ENCODE measurements at places on chromosomes 4 and X. TPM values are rescaled to one million over a fixed set of nuclear protein-coding genes. Genes with fewer than 3 reads are reported as not detected.

GRCh38 chr4:174523025-174523693 lies 871 bp upstream of the HPGD start:
- no peak for DNase-seq

GRCh38 chrX:140132937-140133336 lies 167.6 kb upstream of the CXorf66 start:
- DNase-seq, result no peak

The FDCSP gene
- total RNA-seq, result not detected

DNA sequence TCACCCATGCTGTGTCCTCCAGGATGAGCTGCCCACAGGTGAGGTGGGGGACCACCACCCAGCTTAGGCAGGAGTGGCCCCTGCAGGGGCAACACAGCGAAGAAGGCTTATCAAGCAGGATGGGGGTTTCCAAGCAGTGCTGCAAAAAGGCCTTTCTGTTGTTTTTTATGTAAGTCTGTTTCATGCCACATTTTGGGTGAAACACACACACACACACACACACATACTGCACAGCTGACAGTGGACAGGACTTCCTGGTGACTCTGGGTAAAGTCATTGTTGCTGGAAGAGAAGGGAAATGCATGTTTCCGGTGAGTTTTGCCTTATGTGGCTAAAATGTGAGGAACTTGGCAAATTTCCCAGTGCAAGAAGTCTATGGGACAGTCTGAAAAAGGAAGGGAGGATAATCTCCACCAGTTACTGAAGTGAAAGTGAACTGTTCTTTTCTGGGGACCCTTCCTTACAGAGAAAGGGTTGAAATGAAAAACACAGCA lies 119.2 kb downstream of the IRF2 start:
- DNase-seq, result peak; percentile 8

DNA sequence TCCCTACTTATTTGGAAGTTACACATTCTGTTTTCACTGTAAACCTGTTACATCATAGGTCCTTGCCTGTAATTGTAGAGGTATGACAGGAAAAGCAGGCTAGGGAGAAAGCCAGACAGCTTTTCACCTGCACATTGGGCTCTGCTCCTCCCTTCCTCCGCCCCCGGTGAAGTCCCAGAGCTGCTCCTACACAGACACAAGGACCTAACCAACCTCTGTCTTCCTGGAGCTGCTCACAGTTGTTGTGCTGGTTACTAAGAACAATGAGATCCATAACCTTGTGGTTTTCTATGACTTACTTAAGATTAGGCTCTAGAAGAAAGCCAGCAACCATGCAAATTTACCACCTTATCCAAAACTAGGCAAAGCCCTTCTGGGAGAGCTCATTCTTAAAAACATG lies 40.0 kb downstream of the MOSPD2 start:
- DNase-seq, result no peak

DNA sequence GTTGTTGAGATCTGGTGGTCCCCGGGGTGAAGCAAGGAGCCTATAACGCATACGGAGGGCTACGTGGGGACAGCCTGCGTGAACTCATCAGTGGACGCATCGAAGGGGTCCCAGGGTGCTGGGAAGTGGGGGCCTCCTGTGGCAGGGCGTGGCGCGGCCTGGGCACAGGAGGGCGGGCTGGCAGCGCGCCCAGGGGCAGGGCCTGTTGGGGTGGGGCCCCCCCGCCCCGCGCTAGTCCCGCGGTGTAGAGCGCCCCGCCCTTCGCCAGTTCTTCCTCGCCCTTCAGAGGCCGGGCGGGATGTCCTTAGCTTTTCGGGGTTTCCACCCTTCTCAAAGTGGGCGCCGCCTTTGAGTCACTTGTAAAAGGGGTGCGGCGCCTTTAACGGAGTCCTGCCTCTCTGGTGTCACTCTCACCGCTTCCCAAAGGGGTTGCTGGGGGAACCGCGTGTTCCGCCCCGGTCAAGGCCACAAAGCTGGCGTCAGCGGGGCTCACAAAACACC lies 632 bp downstream of the PLP2 start:
- peak; percentile 45 for DNase-seq

The BRS3 gene
- not detected for total RNA-seq

DNA sequence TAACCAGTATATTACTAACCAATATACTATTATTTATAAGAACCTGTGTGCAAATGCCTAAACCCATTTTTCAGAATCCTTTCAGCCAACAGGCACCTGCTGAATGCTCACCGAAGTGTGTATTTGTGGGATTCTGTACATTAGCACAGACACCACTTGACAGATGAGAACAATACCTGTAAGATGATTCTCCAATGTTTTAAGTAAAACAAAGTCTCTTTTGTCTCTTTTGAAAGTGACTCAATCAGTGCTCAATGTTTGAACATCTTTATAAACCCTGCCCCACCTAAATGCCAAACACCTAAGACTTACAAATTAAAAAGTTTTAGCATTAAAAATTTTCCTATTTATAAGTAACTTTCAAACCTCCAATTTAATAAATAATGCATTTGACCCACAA lies 763 bp downstream of the ASB9 start:
- no peak for DNase-seq

The MAGEA1 gene
- not detected for total RNA-seq

DNA sequence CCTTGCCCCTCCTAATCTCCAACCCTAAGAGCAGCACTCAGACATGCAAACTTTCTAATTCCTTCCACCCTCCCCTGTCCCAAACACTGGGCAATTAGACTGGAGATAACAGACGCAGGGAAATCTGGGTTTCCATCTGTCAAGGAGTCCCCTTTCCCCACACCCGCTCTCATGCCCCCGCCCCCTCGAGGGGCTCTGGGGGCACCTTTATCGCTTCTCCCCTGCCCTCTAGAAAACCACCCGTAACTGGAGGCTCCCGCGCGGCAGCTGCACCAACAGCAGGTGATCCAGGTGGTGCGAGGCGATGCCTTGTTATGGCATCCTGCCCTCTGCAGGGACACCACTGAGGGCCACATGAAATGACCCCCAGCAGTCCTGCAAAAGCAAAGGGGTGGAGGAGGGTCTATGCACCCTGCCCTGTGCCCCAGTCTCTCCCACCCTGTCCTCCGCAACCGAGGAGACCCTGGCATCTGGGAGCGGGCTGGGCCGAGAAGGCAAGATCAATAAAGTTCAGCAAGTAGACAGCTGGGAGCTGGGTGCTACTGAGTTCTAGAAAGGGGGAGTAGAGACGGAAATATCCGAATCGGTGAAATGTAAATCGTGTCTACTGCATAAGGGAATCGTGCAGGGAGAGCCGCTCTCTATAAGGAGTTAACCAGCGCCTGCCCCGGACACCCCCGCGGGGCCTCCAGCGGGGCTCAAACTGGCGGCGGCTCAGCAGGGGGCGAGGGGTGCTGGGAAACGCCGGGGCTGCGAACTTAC lies 1.6 kb downstream of the KCTD8 start:
- peak; percentile 57 for DNase-seq

DNA sequence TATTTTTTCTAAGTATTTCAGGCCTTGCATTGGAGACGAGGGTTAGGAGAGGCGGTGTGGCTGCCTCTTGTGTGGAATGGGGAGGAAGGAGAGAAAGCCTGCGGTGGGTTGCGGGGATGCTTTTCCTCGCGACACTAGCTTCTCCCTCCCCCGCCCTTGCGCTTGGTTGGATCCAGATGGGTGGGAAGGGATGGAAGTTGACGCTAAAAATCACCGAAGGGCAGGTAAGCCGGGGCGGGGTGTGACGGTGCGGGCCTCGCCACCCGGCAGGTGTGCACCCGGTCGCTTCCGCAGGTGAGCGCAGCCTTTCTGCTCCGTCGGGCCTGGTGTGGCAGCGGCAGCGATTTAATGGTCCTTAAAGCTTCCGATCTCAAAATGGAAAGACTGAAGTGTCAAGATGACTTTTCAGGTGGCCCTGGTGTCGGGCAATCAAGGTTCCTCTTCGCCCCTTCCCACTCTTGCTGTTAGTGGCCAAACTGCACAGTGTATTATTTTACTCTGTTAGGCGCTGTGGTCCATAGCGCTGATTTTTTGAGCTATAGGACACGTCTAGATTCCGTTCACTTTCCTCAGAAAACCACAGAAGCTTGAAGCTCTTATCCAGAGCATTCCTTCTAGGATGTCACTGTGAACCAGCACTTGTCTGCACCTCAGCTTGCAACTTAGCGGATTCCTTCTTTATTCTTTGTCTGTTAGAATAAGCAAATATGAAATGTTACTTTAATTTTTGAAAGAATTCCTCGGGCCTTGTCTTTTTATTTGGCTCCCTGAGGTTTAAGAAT lies 765 bp downstream of the ENOPH1 start:
- DNase-seq, result no peak

DNA sequence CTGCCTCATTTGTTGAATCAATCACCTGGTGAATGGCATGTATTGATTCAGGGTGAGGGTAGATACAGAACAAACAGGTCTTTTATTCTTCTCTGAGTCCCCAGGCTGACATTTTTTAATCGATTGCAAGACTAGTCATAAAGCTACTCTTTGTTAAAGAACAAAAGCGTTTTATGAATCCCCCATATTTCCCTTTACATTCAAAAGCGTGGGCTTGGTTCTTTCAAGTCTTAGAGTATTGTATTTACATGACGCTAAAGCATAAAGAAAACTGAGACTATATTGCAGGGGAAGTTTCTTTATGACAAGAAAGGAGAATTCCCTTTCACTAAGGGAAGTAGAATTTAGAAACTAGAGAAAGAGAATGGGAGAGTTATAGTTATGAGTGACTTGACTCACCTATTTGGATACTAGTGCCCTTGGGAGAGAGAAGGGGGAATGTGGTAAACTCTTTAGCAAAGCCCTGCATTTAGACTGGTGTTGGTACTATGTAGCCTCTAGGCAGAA lies 69.3 kb upstream of the PDE5A start:
- DNase-seq, result no peak

DNA sequence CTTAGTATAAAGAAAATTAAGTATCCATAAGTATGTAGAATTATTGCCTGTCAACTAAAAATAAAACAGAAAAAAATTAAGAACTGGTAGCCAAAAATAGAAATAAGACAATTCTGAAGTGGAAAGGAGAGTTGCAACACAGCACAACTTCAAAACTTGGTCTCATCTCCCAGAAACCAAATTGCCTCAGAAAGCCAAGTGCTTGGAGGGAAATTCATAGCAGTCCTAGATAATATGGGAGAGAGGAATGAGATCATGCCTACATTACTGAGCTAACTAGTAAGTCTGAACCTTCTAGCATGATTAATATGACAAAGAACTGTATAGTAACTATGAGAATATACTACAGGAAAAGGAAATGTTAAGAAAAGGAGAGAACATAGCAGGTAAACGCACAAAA lies 256.5 kb downstream of the LDB2 start:
- no peak for DNase-seq

GRCh38 chrX:34147345-34147744 lies 15.2 kb upstream of the FAM47A start:
- DNase-seq, result no peak
